ENCODE measurements at places on chromosomes 6 and 20. TPM values are rescaled to one million over a fixed set of nuclear protein-coding genes. Genes with fewer than 3 reads are reported as not detected.

DNA sequence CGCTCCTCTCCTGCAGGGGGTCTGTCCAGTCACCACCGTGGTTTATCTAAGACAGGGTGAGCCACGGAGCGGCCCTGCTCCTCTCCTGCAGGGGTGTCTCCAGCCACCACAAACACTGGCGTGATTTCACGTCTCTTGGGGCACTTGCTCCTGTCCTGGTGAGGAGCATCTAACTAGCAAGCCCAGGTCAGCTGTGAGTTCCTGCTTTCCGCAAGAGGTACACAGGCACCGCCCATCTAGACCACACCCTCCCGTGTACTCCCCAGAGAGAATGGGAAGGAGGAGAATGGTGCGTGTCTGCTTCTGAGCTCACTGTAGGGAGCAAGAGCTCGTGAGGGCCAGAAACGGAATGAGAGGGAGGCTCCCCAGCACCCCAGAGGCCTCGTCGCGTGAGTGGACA, 40.7 kb downstream of the DACT2 start:
- DNase-seq = no peak

GPR63 gene
- total RNA-seq = 0.07 TPM

DNA sequence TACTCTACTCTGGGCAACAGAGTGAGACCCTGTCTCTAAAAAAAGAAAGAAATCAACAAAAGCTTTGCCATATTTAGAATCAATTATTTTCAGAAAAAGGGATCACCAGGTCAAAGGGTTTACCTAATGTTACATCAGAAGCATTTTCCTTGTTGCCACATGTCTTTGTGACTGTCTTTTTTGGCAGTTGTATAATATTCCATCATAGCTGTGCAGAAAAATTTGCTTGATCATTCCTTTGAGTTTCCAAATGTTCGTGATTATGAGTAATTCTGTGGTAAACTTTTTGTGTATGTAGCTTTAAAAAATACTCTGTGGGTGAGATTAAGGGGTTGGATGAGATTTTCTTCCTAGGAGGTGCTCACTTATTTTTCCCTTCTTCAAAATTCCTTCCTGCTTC, 26.4 kb downstream of the PNPLA1 start:
- DNase-seq = no peak

GRCh38 chr6:30213957-30214656, 901 bp upstream of the TRIM26 start:
- peak; percentile 55 for DNase-seq

- DNase-seq = no peak
These were observed 140.7 kb downstream of the UBE3D start for GRCh38 chr6:82924799-82925535.

GRCh38 chr6:100415768-100416167, 49.0 kb downstream of the SIM1 start:
- no peak for DNase-seq

DNA sequence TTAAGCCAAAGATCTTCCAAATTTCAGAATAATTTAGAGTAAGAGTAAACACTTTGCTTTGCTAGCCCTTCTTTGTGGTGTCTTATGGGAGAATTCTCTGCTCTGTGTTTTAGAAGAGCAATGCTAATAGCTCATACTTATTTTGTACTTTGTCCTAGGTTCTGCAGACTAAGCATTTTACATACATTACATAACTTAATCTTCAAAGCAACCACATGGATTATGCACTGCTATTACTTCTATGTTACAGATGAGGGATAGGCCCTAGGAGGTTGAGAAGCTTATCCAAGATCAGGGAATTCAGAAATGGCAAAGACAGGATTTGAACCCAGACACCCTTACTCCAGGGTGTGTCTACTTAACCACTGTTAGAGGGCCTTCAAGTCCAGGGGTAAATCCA, 9.8 kb upstream of the CCDC170 start:
- no peak for DNase-seq

C6orf120 gene
- 34.2 TPM for total RNA-seq

DNA sequence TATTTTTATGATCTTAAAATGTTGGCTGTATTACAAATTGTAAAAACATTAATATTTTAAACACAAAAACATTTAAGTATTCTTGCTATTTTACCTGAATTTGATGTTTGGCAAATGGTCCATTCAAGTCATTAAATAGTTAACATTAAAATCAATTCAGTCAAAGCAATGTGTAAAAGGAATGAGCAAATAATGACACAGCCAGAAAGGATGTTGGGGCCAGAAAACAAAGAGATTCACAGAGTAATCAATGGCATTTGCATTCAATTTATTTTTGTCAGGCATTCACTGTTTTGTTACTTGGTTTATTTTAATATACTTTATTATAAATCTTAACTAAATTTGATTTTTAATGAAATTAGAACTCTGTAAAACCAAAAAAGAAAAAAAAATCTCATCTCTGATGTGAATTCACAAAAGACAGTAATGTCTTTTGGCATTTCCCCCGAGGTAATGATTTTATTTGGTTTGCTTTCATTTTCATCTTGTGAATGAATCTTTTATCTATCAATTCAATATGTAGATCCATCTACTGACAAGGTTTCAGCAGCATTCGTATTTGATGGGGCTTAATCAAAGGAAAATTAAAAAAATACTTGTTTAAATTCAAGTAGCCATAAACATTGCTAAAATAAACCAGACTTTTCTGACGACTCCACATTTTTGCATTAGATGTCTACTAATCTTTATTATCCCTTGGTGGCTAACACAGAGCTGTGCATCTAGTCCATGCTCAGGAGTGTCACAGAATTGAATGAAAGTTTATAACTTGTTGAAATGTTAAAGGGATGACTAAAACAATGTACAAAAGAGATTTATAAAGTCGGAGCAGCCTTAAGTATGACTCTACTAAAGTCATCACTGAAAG, 866.7 kb upstream of the GJE1 start:
- peak; percentile 5 for DNase-seq

DNA sequence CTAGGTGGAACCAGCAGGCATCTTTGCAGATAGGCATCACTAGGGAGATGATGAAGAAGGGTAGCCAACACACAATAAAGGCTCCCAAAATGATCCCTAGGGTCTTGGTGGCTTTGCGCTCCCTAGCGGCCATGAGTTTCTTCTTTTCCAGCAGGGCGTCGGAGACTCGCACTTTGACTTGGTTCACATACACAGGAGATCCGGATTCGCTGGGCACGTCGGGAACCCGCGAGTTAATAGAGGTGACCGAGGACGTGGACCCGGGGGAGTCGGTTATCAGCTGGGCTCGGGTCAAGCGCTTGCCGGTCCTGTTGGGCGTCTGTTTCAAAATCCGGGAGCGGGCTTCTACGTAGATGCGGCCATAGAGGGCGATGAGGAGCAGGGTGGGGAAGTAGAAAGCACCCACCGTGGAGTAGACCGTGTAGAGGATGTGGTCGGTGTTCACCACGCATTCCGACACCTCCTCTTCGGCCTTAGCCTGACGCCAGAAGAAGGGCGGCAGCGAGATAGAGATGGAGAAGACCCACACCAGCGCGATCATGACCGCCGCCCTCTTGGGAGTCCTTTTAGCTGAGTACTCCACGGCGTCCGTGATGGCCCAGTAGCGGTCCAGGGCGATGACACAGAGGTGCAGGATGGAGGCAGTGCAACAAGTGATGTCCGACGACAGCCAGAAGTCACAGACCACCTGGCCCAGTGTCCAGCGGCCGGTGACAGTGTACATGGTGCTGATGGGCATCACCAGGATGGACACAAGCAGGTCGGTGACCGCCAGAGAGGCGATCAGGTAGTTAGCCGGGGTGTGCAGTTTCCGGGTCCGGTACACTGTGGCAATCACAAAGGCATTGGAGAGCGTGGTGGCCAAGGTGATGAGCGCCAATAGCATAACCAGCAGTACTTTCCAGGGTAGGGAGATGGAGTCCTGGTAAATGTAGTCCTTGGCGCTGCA, 658 bp downstream of the HTR1B start:
- no peak for DNase-seq

GRCh38 chr6:156988276-156989158, 211.3 kb downstream of the ARID1B start:
- no peak for DNase-seq

NKAPL gene
- total RNA-seq = not detected

GRCh38 chr6:145498425-145498824, 236.9 kb downstream of the EPM2A start:
- no peak for DNase-seq

DNA sequence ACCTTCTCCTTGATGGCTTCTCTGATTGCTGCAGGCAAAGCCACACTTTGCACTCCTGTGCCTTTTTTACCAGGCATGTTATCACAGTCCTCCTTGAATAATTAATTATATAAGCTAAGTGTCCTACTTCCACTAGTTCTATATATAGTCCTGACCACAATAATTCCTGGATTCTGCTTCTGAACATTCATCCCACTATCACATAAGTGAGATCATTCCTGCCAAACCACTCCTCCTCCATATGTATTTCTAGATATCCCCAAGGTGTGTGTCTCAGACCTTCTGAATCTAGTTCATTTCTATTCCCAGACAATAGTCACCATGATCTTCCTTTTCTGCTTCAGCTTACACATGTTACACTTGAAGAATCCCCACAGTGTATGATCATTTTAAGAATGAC, 1237.5 kb upstream of the MAP3K7 start:
- no peak for DNase-seq

ETV7 gene
- 0.24 TPM for total RNA-seq

DZANK1 gene
- 1.7 TPM for total RNA-seq

GRCh38 chr6:163404825-163405265, 9.7 kb upstream of the QKI start:
- no peak for DNase-seq

DNA sequence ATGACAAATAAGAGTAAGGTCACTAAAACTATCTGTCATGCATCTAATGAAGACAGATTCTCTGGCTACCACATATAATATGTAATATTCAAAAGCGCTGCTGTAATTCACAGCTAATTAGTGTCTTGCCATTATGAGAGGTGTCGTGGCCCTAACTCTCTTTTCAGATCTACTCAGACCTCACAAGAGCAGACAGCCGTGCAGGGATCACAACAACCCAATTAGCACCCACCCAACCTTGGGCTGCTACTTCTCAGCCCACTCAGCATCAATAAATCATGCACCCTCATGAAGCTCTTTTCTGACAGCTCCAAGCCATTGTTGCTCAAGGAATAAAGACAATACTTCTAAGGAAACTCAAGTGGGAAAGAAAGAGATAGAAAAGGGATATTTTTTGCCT, 61.5 kb downstream of the FRK start:
- DNase-seq = no peak

DNA sequence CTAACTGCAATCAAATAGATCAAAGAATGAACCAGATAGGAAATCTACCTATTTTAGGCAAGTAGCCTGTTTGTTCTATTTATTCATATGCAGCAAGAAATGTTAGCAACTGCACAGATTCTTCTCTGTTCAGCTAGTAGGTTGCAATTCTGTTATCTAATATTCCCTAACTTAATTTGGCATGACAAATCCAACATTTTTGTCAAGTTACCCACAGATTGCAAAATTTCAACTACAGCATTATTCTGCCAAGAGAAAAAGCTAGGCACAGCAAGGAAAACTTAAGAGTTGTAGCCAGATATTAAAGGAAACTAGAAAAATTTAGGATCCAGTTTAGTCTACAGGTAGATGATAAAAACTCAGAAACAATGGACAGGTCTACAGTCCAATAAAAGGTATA, 104.4 kb upstream of the SYNCRIP start:
- no peak for DNase-seq

DNA sequence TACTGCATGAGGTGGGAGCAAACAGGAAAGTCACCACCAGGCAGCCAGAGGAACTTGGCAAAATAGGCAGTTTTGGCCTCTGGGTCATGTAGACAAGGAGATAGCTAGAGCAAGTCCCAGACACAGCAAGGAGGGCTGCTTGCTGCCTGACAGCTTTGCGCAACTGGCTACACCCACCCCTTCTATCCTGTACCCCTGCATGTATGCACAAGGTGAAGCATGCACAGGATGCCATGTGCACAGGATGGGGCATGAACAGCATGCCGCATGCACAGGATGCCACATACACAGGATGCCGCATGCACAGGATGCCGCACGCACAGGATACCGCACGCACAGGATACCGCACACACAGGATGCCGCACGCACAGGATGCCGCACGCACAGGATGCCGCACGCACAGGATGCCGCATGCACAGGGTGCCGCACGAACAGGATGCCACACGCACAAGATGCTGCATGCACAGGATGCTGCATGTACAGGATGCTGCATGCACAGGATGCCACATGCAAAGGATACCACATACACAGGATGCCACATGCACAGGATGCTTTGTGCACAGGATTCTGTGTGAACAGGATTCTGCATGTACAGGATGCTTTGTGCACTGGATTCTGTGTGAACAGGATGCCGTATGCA, 104.9 kb upstream of the IYD start:
- no peak for DNase-seq

C20orf96 gene
- 3.8 TPM for total RNA-seq

GRCh38 chr6:41966961-41967311, 25.3 kb upstream of the CCND3 start:
- DNase-seq = peak; percentile 87

RRAGD gene
- total RNA-seq = 33.5 TPM

- no peak for DNase-seq
These were observed 30.0 kb downstream of the FOXA2 start for GRCh38 chr20:22554391-22554790.

GRCh38 chr20:13684566-13685222, 46.0 kb upstream of the TASP1 start:
- no peak for DNase-seq

GRCh38 chr6:107620732-107621131, 130.8 kb downstream of the SOBP start:
- no peak for DNase-seq

TEAD3 gene
- 12.3 TPM for total RNA-seq

GRCh38 chr6:75618437-75618836, 16.8 kb downstream of the SENP6 start:
- no peak for DNase-seq

- no peak for DNase-seq
These were observed 23.7 kb upstream of the ADGRF4 start for GRCh38 chr6:47674673-47675072.

DNA sequence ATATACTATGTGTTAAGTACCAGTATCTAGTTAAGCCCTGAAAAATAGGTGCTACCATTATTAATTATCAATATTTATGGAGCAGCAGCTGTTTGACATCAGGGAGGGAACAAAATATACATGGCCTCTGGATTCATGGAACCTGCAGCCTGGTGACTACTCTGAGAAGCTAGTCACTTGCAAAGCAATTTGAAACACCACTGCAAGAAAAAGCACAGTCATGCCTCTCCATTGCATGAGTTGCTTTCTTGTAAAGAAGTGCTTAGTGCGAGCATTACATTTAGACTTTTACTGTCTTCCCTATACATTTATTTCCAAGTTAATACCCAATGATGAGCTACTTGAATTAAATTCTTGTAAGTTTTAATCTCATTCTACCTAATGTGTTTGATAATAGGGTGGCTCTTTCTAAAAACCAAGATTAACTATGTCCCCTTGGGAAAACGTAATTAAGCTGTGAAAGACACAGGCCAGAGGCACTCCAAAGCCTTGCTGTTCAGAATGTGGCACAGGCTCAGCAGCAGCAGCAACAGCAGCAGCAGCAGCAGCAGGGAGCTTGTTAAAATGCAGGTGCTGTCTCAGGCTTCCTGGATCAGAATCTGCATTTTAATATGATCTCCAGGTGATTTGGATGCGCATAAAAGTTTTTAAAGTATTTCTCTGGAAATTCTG, 83.6 kb downstream of the PFDN4 start:
- no peak for DNase-seq
